CD4-positive, alpha-beta T cell treated with Interleukin-1 beta for 1 hour (primary cell): ENCODE measurements at places on chromosomes 13 and 19.

GRCh38 chr13:24066405-24067295 is 93.9 kb upstream of the SPATA13 start:
- no peak for DNase-seq

GRCh38 chr19:4347521-4347920 is 4.2 kb downstream of the MPND start:
- no peak for DNase-seq

DNA sequence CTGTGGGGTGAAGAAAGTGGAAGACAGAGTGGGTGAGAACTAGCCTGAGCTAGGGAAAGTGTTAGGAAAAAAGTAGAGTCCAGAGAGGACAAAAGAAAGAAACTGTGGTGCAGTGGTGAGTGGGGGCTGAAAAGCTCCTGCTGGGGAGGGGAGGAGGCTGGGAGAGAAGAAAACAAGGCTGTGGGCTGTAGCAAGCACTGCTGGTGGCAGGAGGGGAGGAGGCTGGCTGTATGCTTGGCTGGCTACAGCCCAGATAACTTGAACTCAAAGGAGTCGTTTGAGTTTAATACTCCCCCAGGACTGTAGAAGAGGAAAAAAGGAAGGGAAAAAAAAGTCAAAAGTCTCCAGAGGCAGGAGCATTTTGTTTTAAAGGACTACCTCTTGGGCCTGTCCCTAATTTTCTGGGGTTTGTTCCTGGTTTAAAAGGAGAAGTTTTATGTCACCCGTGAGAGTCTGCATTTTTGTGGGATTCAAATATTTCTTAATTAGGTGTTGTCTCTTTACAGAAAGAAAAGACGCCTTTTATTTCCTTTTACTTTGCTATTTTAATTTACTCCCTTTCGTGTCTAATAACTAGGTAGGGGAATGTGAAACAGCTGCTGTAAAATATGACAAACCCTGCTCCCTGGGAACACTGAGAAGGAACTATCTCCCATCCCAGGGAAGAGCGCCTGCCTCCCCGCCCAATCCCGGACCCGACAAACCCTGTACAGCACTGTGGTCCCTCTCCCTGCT is 21.7 kb downstream of the ZIC5 start:
- DNase-seq: no peak

DNA sequence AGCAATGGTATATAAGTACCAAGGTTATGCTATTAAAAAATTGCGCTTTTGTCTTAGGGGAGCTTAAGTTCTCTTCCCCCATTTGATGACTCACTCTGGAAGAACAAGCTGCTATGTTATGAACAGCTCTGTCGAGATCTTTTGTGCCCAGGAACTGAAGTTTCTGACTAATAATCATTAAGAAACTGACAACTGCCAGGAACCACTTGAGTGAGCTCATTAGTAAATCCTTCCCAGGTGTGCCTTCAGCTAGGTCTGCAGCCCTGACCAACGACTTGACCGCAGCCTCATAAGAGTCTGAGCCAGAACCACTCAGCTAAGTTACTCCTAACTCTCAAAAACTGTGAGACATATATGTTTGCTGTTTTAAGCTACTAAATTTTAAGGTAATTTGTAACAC is 147.8 kb downstream of the SLITRK6 start:
- DNase-seq: no peak

DNA sequence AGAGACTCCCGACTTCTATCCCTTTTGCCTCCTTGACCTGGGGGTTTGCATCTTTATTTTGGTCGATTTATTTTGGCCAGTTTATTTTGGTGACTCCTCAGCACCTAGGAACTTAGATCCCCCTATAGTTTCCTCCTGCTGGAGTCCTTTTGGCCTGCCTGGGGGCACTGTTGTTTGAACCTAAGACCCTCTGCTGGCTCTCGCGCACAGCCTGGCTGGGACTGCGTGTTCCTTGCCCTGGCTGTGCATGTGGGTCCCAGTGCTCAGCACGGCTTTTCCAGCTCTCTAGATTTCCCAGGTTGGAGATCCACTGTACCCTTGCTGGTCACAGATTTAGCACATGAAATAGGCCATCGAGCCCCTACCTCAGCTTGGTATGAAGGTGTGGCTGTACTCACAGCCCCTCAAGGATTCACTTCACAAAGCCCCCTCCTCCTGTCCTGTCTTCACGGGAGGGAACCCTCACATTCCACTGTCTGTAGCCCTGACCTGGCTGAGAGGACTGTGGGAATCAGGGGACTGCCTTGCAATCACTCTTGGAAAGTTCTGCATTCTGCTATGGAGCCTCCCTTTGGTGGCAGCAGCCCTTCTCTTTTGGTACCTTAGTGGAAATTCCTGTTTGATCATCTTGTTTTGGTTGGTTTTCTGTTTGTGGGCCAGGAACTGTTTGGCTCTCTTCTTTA is 8.3 kb downstream of the UBAC2 start:
- no peak for DNase-seq

DNA sequence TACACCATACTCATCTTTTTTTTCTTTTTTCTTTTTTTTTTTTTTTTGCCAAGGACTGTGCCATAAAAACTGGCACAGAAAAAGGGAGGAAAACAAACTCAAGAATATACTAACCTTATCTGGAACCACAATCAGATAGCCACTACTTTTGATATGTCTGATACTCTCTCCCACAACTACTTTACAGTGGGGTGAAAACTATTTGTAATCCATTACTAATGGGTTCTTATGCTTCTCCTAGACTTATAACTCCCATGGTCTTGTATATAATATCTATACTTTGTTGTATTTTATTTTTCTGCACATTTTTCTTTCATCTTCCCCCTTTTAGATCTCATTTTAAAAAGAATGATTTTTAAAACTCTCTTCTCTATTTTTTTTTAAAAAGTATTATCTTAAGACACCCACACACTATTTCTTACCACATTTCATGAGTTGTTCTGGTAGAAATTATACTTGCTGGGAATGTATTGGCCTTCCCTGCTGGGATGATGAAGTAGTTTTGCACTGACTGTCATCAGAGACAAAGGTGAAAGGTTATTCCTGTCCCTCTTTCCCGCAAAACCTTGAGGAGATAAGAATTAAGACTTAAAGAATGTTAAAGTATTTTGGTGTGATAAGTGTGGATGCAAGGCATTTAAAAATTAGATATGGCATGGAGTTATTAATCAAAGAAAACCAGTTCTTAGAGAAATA is 146.7 kb upstream of the KLF12 start:
- no peak for DNase-seq
